ENCODE measurements at places on chromosomes 11 and 22.

DNA sequence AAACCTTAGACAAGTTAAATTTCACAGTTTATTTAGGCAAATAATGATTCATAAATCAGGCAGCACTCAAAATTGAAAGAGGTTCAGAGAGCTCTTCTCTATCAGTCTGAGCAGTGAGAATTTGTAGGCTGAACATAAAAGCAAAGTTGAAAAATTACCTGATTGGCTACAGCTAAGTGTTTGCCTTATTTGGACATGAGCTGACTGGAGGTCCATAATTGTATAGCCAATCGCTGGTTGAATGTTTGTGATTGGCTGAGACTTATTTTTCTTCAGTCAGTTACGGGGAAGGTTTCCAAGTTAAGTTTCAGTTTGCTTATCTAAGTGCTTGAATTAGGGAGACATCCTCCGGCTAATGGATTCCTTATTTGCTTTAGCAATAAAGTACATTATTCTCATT is 527.5 kb downstream of the CNTN5 start:
- DNase-seq: no peak

- no peak for DNase-seq
Observed at GRCh38 chr22:42608136-42608822, 6.4 kb downstream of the POLDIP3 start.

- no peak for DNase-seq
Observed at GRCh38 chr11:69718147-69718546, 14.3 kb upstream of the FGF19 start.

GRCh38 chr11:76667856-76668255 is 2.7 kb downstream of the LRRC32 start:
- no peak for DNase-seq

GRCh38 chr11:102610200-102610599 is 14.9 kb downstream of the MMP20 start:
- no peak for DNase-seq

- DNase-seq: no peak
Observed at GRCh38 chr11:114097832-114098231, 38.3 kb downstream of the ZBTB16 start.

GRCh38 chr11:38460896-38461295 is 1862.9 kb upstream of the RAG2 start:
- no peak for DNase-seq

GRCh38 chr11:16611401-16611921 is 127.0 kb upstream of the C11orf58 start:
- no peak for DNase-seq

GRCh38 chr11:59187587-59187986 is 15.7 kb downstream of the DTX4 start:
- DNase-seq: no peak

DNA sequence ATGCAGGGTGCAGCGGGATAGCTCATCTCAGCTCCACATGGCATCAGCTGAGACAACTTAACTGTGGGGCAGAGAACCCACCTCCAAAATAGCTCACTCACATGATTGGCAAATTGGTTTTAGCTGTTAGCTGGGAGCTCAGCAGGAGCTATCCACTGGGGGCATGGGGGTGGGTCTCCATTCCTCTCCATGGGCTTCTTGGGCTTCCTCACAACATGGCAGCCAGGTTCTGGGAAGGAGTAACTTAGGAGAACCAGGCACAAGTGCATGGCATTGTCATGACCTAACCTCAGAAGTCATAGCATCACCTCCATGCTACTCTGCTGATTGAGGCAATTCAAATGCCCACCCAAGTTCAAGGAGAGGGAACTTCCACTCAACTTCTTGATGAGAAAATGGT is 85.5 kb downstream of the MN1 start:
- no peak for DNase-seq

- no peak for DNase-seq
Observed at GRCh38 chr11:114522818-114523217, 36.9 kb downstream of the NXPE1 start.

DNA sequence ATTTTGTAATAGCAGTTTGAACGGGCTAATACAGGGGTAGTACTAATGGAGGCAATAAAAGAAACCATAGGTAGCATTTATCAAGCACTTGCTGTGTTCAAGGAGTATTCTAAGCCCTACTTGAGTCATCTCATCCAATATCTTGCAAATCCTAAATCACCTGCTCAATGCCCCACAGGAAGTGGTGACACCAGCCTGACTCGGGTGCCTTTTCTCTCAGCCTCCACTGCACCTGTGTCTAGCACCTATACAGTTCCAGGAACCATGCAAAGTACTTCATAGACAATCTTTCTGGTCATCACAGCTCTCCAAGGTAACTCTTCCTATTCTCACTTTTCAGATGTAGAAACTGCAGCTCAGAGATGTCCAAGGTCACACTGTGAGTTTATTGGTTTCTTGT is 98.0 kb downstream of the PRR5L start:
- DNase-seq: no peak

- DNase-seq: no peak
Observed at GRCh38 chr11:92306966-92307510, 82.4 kb downstream of the FAT3 start.

- DNase-seq: no peak
Observed at GRCh38 chr11:92045301-92045700, 179.3 kb upstream of the FAT3 start.

DNA sequence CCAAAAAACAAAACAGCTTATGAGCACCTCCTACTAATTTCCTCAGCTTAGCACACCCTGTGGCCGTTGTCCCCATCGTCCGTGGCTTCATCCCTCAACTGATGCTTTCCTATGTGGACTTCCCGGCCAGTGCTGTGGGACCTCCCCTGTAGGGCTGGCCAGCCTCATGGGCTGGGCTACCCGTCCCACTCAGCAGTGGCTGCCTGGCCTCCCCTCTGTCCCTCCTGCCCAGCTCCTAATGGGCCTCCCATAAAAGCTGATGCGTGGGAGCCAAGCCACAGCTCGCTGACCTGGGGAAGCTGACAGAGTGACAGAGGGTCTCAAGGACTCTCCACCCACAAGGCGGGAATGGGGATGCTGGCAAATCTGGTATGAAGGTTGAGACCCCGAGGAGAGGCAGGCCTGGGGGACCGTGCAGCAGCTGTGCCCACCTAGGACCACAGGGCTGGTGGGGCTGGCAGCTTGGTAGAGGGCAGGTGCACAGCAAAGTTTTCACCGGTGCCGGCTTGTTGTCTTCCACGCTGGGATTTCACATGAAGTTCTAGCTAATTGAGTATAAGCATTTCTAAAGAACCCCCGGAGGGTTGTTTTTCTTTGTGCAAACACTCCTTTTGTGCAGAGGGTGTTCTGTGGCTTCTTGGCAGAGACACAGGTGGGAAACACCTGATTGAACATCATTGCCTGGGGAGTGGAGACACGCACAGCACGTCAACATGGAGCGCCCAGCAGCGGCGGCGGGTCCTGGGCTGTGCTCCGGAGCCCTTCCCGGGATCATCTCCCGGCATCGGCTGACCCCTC is 23.2 kb downstream of the TBX1 start:
- DNase-seq: no peak

- no peak for DNase-seq
Observed at GRCh38 chr11:27830206-27830605, 130.0 kb upstream of the BDNF start.

DNA sequence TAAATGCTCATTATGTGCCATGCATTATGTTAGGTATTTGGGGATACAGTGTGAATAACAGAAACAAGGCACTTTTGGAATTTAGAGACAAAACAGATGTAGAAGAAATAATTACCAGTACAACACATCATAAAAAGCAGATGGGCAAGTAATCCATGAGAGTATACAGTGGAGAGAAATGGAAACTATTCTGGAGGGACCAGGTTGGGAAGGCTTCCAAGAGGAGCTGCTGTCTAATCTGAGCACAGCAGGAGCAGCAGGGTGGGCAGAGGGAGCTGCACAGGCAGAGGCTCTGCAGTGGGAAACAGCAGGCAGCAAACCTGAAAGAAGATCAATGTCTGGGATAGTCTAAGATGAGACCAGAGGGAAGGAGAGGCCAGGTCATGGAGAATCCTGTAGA is 268.7 kb upstream of the CCDC90B start:
- DNase-seq: no peak

GRCh38 chr11:20610825-20611224 is 11.4 kb downstream of the SLC6A5 start:
- no peak for DNase-seq

DNA sequence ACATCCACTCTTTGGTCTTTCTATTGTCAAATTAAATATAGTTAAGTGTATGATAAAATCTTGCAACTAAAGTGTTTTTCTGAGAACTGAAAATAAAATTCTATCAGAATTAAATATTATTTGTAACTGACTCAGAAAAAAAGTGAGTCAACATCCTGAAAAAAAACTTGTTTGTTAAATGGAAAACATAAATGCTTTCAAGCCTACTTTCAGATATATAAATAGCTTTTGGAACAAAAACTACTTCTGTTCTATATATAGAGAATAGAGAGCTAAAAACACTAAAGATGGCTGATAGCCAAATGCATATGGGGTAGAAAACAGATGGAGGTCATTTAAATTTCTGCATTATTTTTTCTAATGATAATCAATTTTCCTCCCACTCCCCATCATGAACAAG is 61.8 kb downstream of the PIK3C2A start:
- no peak for DNase-seq

DNA sequence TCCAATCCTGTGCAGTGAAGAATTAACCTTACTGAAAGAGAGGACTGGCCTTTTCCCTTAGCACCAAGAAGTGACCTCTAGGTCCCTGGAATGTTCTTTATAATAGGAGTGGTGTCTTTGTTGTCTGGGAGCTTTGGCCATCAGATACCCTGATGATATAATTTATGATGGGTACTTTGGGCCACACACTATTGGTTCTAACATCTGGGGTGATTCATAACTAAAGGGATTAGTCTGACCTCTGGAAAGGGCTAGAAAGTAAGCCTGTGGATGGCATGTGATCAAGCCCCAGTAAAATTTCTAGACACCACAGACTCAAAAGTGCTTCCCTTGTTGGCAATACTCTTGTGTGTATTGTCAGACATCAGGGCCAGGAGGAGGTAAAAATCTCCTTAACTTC is 891.2 kb downstream of the KCNA4 start:
- no peak for DNase-seq

DNA sequence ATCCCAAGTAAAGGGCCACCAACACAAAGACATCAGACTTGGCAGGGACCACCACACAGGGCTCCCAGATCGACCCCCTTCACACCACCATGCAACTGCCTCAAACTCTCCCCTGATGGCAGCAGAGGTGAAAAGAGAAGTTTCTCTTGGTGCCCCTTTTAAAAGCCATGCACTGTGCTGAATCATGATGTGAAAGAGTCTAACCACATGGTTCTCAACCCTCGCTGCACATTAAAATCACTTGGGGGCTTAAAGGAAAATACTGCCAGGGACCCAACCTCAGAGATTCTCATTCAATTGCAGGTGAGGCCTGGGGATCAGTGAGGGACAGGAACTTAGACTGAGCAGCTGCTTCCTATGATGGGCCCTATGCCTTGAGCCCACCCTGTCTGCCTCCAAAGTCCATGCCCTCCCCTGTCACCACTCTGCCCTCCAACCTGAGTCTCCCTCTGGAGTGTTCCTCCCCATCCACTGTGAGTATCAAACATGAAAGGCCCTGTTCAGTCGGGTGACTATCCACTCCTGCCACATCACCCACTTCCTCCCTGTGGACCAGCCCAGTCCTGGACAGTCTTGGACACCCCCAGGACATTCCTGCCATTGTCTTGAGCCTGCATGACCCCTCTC is 40.8 kb downstream of the PLEKHA7 start:
- no peak for DNase-seq

- no peak for DNase-seq
Observed at GRCh38 chr11:28169816-28170215, 61.6 kb downstream of the METTL15 start.

- no peak for DNase-seq
Observed at GRCh38 chr22:46764779-46765485, 2.5 kb downstream of the TBC1D22A start.

DNA sequence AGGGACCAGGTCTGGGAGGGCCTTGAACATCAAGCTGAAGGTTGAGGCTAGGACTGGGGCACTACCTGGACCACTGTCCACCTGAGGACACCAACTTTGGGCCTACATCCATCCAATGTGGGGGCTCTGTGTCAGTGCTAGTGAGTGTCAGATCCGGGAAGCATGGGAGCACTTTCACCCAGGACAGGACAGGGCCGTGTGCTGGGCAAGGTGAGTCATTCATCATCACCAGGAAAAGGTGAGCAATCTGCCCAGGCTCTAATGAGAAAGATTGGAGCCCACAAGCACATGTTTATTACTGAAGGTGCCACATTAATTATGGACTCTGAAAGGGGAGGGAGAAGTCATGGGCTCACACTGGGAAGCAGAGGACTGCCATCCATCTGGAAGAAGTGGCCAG is 39.7 kb upstream of the DRD2 start:
- DNase-seq: no peak

GRCh38 chr11:120564573-120565311 is 53.2 kb downstream of the GRIK4 start:
- no peak for DNase-seq

DNA sequence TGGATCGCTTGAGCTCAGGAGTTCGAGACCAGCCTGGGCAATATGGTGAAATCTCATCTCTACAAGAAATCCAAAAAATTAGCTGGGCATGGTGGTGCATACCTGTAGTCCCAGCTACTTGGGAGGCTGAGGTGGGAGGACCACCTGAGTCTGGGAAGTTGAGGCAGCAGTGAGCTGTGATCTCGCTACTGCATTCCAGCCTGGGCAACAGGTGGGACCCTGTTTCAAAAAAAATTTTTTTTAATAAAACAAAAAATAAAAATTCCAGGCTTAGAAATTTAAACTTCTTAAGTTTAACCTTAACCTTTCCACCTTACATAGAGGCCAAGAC is 21.2 kb downstream of the CLMP start:
- DNase-seq: no peak

GRCh38 chr11:86799680-86800075 is 664 bp upstream of the PRSS23 start:
- DNase-seq: no peak

DNA sequence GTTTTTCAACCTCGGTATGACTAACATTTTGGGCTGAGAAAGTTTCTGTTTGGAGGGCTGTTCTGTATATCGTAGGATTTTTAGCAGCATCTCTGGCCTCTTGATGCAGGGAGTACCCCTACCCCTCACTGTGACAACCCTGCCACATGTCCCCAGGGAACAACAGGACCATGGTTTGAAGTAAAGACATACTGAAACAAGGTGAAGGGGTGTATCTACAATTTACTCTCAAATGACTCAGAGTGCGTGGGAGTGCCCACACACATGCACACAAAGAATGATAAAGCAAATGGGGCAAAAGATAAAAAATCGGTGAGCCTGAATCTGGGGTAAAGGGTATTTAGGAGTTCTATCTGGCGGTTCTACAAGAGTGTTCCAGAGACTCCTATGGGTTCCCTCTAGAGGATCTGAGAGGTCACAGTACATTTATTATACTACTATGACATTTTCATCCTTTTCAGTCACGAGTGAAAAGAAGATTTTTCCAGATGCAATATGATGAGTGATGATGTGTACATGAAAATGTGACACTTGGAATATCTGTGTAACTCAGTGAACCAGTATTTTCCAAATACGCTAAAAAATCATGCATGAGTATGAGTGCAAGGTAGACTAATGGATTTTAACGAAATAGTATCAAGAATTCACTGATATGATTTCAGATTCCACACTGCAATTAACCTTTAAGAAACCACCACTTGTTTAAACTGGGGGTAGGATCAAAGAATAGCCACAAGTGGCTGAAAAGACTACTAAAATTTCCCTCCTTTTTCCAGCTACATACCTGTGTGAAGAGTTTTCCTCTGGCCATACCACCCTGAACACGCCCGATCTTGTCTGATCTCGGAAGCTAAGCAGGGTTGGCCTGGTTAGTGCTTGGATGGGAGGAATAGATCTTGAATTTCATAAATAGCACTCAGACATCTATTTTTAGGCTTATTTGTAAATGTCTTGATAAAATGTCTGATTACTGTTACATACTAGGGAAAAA is 56.3 kb upstream of the YPEL1 start:
- DNase-seq: no peak
